Fibroblast of skin of left quadriceps (primary cell): ENCODE measurements at places on chromosomes 2 and 18.
A peak's percentile ranks its signal among the peaks of the same experiment; 100 is the strongest.

GRCh38 chr2:50785816-50786215 is 246.1 kb downstream of the NRXN1 start:
- DNase-seq: no peak

DNA sequence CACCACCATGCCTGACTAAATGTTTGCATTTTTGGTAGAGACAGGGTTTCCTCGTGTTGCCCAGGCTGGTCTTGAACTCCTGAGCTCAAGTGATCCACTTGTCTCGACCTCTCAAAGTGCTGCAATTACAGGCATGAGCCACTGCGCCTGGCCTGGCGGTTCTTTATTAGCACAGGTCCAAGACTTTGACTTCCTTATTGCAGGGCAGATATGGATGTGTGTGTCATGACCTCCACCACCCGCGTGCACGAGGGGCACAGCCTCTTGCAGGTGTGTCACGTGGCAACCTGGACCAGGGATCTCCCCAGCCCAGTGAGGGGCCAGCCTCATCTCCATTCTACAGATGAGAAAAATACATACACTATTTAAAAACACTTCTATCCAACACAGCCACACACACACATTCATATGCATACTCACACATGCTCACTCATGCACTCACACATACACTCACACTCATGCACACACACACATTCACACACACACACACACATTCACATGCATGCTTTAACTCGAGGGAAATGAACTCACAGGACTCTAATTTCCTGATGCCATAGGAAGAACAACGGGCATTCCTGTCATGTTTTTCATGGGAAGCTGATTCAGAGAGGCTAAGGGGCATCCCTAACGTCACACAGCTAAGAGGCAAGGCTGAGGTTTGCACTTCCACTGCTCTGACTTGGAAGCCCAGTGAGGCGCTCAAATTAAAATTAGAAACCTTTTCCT is 38.8 kb downstream of the RRM2 start:
- DNase-seq: no peak

GRCh38 chr2:82803307-82803706 is 1655.8 kb downstream of the SUCLG1 start:
- DNase-seq: no peak

DNA sequence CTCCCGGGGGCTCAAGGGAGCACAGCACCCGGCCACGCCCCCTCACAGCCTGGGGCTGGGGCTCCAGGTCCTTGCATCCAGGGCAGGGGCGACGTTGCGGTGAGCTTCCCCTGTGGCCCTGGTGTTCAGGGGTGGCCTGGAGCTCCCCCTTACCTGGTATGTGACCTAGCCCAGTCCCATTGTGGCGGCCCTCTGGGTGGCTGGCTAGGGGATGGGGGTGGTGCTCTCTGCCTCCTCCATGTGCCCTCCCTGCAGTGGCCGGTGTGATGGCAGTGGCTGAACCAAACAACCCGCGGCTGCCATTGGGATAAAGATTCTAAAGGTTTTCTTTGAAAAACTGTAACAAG is 288.3 kb downstream of the RDH14 start:
- no peak for DNase-seq

- DNase-seq: peak; percentile 79
Measured at GRCh38 chr2:67626656-67627055, 229.5 kb downstream of the ETAA1 start.

GRCh38 chr2:7758073-7758759 is 841.0 kb downstream of the RNF144A start:
- peak; percentile 79 for DNase-seq

DNA sequence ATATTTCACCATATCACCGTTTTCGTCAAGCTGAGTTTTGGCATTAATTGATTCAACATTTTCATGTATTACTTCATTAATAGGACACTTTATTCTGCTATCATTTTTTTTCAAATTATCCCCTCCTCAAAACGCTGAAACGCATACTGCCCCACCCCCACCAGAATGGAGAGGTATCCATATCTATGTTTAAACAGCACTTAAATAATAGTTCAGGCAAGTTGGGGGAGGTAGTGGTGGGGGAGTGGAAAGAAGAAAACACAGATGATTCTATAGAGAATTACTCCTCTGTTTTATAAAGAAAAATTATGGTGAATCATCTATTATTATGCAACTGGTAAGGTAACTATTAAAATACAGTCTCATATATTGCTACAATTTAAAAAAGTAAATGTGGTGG is 314.4 kb upstream of the ZEB2 start:
- DNase-seq: no peak
